ENCODE measurements at places on chromosomes 12 and 14. TPM values are rescaled to one million over a fixed set of nuclear protein-coding genes. Genes with fewer than 3 reads are reported as not detected.
A peak's percentile ranks its signal among the peaks of the same experiment; 100 is the strongest.

- H3K27me3 ChIP-seq: no peaks in the 10 kb centered on the region
- H3K4me1 ChIP-seq: no peaks in the 10 kb centered on the region
- H3K27ac ChIP-seq: no peak overlapping the region
- DNase-seq: no peak
These were observed 119.3 kb downstream of the DAD1 start for GRCh38 chr14:22469538-22470303.

GRCh38 chr14:33943096-33943883 is 7.6 kb downstream of the EGLN3 start:
- no peaks in the 10 kb centered on the region for H3K27me3 ChIP-seq
- no peak overlapping the region for H3K27ac ChIP-seq

DNA sequence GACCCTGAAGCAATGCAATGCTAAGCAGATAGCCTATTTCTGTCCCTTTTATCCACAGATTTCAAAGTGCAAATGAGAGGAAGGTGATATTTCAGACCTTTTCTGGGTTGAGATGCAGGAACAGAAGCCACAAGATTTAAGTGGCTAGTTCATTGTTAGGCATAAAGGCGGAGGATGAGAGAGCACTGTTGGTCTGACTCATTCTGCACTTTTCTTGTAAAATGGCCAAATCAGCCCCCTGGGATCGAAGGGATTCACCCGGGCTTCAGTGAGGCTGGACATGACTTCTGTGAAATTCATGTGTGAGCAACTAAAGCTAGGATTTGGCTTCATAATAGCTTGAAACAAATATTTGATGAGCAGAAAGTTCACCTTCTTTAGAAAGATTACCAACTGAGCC is 101.9 kb upstream of the OVCH1 start:
- no peaks in the 10 kb centered on the region for H3K27me3 ChIP-seq
- no peak overlapping the region for H3K27ac ChIP-seq
- no peaks in the 10 kb centered on the region for H3K36me3 ChIP-seq
- DNase-seq: no peak
- H3K4me3 ChIP-seq: no peak overlapping the region

DNA sequence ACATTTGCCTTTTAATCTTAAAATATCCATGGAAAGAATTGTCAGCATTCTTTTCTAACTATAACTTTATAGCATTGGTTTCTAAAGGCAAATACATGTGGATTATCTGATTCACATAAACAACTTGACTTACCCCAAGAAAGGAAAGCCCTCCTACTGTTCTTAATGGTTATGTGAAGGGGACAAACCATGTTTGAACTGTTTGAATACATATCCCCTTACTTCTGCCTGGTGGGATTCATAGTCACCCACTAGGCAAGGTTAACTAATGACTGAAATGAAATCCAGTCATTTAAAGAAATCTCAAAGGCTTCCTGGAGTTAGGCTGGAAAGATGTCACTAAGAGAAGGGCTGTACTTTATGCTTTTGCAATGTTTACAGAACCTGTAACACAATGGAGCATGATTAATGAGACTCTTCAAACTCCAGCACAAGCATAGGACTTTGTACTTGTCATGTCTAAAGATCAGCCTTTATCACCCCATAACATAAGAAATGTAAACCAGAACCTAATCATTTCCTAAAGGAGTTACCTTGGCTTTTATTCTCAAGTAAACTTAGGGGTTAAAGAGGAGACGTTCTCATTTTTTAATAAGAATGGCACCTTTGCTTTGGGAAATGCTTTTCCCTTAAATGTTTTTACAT is 10.2 kb upstream of the FLRT2 start:
- no peak overlapping the region for H3K27ac ChIP-seq
- H3K27me3 ChIP-seq: no peaks in the 10 kb centered on the region

DNA sequence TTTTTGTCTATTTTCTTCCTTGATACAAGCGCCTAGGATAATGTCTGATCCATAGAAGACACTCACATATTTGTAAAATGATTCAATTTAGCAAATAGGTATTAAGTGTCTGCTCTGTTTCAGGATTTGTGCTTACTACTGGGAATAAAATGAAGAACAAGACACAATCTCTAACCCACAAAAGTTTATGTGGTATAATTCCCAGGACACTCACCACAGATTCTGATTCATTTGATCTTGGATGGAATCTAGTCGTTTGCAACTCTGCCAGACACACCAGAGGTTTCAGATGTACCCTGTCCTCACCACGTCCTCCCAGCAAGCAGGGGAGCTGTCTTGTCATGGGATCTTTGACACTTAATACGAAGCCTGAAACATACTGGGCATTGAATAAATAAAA is 208.3 kb downstream of the LRIG3 start:
- no peak overlapping the region for H3K27ac ChIP-seq
- no peak for DNase-seq
- no peaks in the 10 kb centered on the region for H3K4me1 ChIP-seq
- no peaks in the 10 kb centered on the region for H3K36me3 ChIP-seq
- H3K27me3 ChIP-seq: no peaks in the 10 kb centered on the region

DNA sequence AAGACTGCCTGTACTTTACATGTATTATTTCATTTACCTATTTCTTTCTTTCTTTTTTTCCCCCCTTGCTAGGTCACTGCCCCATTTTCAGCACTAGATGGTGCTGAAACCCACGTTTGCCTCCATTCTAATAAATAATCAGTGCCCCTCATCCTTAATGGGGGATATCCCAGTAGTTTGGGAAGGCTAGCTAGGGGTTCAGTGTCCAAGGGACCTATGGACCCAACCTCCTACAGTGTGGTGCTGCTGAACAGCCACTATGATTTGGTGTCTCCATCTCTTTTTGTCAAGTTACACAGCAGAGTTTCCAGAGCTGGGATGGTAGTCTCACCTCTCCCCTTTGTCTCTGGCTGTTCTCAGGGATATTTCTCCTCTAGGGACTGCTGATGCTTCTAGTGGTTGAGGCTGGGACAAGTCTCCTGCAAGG is 6.5 kb upstream of the HCFC2 start:
- no peak for DNase-seq
- H3K4me3 ChIP-seq: no peak overlapping the region
- H3K27ac ChIP-seq: no peak overlapping the region
- no peaks in the 10 kb centered on the region for H3K4me1 ChIP-seq

DNA sequence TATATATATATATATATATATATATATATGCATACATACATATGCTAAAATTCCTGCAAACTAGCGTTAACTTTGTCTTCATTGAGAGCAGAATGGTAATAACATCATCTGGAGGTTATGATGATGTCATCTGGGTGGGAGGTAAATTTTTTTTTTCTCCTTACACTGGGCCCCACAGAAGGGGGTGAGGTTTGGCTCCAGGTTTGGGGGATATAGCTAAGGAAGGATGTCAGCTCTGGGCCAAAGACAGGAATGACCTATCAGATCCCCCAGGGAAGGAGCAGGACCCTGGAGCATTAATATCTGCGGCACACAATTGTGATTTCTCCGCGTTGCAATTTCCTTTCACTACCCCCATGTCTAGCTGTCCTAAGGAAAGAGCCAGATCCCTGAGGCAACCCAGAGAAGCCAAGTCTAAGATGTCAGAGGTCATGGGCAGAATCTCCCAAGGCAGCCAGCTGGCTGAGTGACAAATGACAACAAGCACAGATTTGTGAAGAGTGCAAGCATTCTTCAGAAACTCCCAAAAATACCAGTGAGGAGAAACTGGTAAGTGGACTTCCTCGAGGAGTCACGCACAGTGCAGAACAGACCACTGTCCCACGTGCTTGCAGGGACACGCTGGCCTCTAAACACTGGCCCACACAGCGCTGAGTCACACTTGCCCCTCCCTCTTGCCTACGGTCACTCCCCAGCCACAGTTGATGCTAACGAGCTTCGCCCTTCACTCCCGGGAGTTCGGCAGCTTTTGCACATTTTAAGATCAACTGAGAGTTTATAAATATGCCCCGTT is 9.9 kb downstream of the UBC start:
- no peaks in the 10 kb centered on the region for H3K36me3 ChIP-seq
- peak overlapping the region; percentile 54 for H3K27ac ChIP-seq
- no peak overlapping the region for H3K4me3 ChIP-seq
- peak; percentile 85 for DNase-seq
- peaks cover 1% of the 10 kb centered on the region for H3K4me1 ChIP-seq
- H3K27me3 ChIP-seq: no peaks in the 10 kb centered on the region

- DNase-seq: no peak
- no peak overlapping the region for H3K27ac ChIP-seq
- H3K27me3 ChIP-seq: no peaks in the 10 kb centered on the region
- no peak overlapping the region for H3K4me3 ChIP-seq
- H3K4me1 ChIP-seq: no peaks in the 10 kb centered on the region
These were observed 83.6 kb upstream of the LHX5 start for GRCh38 chr12:113555226-113555625.

The STYK1 gene
- total RNA-seq: not detected

The TMEM63C gene
- total RNA-seq: 0.98 TPM

The ARHGEF25 gene
- total RNA-seq: 79.8 TPM
